ENCODE measurements at places on chromosomes 6 and 20.
A peak's percentile ranks its signal among the peaks of the same experiment; 100 is the strongest.

- no peak for DNase-seq
These were observed 336.7 kb downstream of the CBLN4 start for GRCh38 chr20:55668631-55669030.

GRCh38 chr6:67265996-67266921 is 1368.8 kb upstream of the ADGRB3 start:
- DNase-seq, result no peak

DNA sequence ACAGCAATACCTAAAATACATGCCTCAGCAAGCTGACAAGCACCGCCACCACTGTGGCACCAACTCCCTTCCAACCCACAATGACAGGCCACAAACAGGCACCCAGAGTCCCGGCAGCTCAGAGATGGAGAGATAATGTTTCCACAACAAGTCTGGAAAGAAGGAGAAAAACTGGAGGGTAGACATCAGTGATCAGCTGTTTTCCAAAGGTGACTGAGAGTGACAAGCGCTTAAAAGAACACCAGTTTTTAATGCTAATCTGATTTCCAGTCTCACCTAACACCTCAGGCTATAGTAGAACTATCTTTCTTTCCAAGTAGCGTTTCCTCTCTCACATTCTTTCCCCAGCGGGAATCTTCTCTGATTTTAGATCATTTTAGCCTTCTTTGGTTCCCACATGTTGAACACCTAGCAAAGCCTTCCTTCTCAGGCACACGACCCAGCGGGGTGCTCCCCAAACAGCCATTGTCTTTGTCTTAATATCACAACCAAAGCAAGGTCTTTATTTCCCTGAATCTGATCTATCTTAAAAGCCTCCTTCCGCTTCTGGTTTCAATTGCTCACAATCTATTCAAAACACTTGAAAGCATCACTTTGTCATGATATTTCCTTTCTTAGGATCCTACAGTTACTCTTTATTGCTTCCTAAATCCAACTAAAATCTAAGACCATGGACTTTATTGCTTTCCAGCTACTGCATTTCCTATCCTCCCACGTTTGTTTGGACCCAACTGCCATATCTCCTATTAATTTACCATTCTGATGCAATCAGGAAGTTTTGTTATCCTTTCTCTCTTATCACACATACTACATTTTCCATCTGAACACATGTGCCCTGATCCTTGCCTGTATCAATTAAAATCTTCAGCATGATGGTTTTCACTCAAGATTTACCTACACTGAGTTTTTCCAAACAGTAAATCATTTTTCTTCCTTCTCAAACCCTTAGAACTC is 282.7 kb downstream of the ADGB start:
- no peak for DNase-seq

GRCh38 chr6:7468382-7469081 is 72.9 kb upstream of the DSP start:
- DNase-seq, result peak; percentile 60

- DNase-seq, result no peak
These were observed 156.4 kb downstream of the ASCC3 start for GRCh38 chr6:100724696-100725095.

GRCh38 chr6:143857651-143858050 is 6.6 kb upstream of the ZC2HC1B start:
- no peak for DNase-seq

GRCh38 chr6:111157412-111157811 is 70.1 kb downstream of the SLC16A10 start:
- DNase-seq, result no peak

DNA sequence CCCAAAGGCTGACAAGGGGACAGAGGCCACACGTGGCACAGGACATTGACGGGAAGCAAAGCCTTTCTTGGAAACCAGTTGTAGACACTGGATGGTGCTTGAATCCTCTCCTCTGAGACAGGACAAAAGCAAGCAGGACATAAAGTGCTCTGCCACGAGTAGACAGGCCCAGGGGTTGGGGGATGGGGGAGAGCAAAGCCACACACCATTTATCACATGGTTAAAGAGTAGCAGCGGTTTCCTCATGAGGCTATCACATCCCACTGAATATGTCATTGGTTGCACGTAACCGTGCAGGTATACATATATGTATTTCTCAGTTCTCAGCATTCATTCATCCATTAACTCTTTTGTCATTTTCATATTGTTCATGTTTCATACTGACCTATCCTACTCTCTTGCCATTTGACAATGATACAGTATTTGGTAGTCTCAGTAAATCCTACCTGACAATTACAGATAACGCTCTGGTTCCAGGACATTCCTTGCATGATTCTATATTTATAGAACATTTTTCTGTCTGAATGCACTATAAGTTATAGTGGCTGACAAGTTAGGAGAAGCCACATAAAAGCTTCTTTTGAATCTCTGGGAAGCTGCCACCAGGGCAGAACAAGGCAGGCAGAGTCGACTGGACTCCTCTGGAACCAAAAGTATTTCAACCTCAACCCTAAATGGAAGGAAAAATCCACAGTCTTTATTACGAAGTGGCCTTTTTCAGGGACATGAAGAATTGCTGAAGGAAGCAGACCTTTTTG is 23.5 kb downstream of the METTL24 start:
- DNase-seq, result no peak

DNA sequence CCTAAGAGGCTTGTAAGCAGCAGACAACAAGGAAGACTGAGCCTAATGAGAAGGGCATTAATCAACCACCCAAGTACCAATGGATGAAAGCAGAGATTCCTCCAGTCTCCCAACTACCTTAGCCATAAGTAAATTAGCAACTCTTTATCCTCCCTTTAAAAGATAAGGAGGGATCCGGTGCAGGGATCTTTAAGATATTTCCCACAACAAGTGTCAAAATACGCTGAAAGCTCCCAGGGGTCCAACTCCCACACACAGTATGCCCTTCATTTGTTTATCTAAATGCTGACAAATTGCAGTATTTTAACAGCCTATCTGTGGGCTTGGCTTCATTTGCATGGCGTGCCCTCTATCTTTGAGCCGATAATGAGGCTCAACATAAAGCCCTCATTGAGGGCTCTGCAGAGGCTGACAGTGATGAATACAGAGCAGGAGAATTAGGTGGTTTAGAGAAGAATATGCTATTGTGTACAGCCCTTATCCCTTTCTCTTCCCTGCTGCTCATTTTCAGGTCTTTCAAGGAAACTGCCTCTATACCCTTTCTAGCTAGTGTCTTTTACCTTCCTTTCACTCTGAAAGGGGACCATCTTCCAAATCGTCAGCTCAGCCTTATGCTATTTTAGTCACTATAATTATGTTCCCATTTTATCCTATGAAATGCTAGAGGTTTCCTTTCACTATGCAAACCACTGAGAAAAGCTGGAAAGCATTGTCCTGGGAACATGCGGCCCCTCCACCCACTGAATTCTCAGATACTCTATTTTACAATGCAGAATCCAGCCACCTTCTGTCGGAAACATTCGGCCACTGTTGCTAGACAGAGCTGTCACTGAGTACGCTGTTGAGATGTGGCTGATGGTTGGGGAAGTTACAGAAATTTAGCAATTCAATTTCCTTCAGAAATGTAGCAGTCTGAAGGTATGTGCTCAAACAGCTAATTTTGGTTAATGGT is 575.2 kb upstream of the JAG1 start:
- peak; percentile 13 for DNase-seq

DNA sequence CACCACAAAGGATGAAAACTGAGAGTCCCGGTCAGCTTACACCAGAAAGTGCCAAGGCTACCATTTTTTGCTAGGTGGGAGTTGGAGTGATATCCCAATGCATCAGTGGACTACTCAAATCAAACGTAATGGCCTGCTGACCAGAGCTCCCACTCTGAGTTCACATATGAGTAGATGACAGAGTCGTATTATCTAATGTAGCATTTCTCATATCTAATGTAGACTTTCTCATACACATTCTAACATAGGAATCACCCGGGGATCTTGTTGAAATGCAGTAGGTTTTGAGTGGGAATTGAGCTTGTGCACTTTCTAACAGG is 38.4 kb upstream of the FUCA2 start:
- DNase-seq, result no peak

DNA sequence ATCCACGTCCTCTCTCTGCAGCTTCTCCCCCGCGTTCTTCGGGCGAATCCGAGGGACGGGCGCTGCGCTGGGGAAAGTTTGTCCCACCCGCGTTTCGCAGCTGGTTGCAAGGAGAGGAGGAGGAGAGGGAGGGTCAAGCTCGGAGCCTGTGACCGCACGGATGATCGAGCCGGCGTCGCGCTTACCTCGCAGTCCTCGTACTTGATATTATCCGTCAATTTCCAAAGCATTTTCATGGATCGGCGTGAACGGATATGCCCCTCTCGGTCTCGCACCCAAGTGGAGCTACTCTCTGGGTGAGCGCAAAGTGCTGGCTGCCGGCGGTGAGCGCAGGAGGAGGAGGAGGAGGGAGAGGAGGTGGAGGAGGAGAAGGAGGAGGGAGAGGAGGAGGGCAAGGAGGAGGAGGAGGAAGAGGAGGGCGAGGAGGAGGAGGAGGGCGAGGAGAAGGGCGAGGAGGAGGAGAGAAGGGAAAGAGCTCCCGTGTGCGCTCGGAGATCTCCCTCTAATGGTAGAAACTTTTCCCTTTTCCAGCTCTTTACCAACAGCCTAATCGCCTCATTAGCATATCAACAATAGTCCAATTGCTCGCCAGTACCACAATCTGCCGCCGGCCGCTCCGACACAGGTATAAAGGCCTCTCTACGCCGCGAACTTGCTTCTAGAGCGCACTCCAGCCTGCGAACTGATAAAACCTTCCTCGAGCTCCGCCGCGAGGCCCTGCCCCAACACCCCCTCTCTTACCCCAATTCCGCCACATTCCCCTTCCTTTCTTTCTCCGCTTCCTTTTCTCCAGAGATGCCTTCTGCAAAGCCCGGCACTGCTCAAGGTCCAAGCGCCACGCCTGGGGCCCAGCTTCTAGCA is at the start of gene TFAP2A:
TSS of gene TFAP2A (minus strand) at position 319 of the 861 bp plus-strand sequence. CDS start at position 236, 83 bp downstream.
- DNase-seq, result no peak

DNA sequence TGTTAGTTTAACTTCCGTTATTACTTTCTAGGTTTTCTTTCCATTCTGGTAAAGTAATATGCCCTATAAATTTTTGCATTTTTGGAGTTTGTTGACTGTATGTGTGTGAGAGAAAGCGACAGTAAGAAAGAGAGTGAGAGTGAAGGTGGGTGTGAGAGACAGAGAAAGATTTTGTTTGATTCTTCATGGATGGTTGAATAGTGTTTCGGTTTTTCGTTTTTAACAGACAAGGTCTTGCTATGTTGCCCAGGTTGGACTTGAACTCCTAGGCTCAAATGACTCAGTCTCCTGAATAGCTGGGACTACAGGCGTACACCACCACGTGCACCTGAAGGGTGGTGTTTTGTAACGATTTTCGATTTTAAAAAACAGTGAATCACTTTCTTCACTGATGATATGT is 329.1 kb upstream of the RUNX2 start:
- no peak for DNase-seq

- DNase-seq, result no peak
These were observed 35.2 kb upstream of the KIF13A start for GRCh38 chr6:18022398-18023231.

DNA sequence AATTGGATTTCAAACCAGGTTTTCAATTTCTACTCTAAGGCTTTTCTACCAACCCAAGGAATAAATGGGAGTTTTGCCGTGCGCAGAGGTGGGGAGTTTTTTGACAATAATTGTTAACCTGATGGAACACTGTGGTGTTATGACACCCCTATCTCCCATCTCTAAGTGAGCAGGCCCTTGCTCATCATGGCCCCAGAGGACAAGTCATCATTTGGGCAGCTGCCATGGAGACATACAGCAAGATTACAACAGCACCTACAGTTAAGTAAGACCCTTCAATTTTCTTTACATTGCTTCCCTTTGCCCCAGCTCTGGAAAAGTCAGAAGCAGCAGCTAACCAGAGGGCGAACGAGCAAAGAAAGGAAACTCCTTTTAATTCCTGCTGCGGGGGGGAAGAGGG is 54.3 kb downstream of the ADGRF5 start:
- no peak for DNase-seq

DNA sequence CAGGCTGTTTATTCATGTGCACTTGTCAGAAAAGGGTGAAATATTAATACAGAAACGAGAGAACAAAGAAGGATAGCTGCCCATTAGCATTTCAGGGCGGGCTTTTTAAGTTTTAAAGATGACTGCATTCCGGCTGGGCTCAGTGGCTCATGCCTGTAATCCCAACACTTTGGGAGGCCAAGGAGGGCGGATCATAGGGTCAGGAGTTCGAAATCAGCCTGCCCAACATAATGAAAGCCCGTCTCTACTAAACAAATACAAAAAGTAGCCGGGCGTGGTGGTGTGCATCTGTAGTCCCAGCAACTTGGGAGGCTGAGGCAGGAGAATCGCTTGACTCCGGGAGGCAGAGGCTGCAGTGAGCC is 130.5 kb downstream of the HFE start:
- no peak for DNase-seq

DNA sequence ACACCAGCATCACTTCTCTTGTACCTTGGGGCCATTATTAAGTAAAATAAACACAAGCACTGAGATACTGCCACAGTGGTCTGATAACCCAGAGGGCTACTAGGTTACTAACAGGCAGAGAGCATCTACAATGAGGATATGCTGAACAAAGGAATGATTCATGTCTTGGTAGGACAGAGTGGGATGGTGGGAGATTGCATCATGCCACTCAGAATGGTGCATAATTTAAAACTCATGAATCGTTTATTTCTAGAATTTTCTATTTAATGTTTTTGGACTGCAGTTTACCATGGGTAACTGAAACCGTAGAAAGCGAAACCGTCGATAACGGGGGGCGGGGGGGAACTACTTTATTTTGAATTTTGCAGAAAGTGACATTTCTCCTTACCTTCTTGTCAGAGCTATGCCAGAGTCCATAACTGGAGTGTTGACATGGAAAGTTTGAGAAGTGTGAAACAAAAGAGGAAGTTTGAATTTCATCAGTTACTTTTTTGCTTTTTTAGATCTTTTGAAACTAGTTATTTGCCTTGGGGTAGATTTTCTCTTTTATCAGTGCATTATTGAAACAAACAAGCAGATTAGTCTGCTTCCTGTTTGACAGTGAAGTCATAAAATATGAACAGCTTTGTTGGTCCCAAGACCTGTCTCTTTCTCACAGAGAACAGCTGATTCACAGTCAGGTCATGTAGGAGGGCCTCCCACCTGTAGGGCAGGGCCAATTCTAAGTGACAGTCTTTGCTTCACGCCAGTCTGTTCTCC is 124.9 kb downstream of the KLHL32 start:
- DNase-seq, result peak; percentile 54

DNA sequence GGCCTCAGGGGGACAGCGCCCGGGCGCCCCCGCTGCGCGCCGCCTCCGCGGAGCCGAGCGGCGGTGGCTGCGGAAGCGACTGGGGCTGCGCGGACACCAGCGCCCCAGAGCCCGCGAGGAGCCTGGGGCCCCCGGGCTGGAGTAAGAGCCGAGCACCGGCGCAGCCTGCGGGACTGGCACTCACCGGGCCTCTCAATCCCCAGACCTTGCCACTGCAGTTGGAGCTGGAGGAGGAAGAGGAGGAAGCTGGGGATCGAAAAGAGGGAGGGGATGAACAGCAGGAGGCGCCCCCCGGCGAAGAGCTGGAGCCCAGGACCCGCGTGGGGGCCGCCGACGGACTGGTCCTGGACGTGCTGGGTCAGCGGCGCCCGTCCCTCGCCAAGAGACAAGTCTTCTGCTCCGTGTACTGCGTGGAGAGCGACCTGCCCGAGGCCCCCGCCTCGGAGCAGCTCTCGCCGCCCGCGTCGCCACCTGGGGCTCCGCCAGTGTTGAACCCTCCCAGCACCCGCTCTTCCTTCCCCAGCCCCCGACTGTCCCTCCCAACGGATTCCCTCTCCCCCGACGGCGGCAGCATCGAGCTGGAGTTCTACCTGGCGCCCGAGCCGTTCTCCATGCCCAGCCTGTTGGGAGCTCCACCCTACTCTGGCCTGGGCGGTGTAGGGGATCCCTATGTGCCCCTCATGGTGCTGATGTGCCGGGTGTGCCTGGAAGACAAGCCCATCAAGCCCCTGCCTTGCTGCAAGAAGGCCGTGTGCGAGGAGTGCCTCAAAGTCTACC is 590 bp downstream of the RNF217 start:
- DNase-seq, result no peak

All from AML-193 (cell line).